T-helper 9 cell (primary cell): ENCODE measurements at places on chromosomes 1 and 21.

DNA sequence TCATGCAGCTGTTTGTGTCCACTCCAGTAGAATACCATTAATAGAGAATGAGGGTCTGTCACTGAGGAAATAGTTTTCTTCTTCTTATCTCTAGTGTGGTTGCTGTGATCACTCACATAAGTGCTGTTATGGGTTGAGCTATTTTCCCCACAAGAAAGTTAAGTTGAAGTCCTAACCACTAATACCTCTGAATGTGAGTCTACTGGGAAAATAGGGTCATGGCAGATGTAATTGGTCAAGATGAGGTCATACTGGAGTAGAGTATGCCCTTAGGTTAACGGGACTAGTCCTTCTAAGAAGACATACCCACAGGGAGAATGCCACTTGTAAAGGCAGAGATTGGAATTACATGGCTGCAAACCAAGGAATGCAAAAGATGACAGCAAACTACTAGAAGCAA lies 70.5 kb upstream of the COL24A1 start:
- DNase-seq: no peak

DNA sequence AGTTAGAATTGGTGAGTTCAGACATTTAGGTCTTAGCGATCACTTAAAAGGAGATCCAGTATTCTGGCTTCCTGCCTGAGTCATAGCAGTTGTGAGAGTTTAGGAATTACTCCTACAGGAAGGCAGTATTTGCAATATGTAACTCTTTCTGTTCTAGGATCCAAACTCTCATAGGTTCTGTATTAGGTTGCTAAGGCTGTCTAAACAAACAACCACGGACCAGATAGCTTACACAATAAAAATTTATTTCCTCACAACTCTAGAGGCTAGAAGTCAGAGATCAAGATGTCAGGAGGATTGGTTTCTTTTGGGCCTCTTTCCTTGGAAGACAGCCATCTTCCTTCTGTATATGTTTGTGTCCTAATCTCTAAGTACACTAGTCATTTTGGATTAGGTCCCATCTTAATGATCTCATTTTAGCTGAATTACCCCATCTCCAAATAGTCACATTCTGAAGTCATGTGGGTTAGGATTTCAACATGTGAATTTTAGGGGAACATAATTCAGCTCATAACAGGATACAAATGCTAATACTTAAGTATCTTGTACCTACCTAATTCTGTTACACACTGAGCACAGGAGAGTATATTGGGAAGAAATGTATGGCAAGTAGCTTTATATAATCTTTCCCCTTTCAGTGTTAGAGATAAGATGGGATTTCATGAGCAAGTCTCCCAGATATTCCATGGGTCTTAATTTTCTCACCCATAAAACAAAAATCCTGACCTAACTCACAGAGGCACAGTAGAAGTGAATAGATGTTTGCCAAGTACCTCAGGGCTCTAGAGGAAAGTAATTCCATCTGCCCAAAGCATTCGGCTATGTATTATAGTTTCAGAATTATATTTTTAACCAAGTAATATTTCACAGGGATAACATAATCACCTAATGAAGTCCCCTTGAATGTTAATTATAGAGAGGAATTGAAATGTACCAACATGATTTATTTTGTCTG lies 144.4 kb downstream of the PTBP2 start:
- no peak for DNase-seq

DNA sequence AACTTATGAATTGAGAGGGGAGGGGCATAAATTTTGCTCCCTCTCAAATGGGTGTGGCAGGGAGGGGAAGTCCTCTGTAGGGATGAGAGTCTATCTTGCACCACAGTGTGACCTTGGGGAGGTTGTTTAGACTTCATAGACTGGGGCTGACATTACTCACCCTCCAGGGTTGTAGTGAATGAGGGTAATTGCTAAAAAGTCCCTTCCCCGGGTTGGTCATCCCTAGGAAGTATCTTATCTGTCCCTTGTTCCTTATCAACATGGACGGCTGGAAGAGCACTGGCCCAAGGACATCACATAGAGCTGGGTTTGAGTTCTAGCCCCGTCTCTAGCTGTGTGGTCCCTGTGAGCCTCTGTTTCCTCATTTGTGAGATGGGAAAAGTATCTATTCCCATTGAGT lies 52.4 kb upstream of the SLC2A1 start:
- DNase-seq: no peak

DNA sequence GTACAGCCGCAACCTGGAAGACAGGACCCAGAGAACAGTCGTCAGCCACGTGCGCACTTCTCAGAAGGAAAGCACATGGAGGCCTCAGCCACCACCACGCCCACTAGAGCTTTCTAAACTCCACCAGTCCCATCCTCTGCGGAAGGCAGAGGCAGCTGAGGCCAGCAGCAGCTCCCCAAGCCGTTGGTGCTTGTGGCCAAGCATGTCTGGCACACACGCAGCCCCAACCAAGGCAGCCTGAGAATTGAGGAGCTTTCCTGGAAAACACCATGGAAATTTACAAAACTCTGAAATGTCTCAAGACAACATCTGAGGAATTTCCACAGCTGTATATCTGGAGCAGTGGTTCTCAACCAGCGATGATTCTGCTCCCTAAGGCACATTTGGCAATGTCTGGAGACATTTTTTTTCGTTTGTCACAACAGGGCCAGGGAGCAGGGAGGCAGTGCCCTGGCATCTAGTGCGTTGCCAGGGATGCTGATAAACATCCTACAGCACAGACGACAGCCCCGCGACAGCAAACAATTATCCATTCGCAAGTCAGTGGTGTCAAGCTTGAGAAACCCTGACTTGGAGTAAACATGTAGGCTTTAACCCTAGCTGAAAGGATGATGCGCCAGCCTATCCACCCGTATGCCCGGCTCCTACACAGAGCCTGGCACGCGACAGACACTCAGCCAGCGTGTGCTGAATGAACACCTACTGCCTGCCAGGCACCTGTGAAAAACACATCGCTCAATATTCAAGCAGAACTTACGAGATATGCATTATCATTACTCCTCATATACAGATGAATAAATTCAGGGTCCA lies 24.7 kb downstream of the NPHP4 start:
- DNase-seq: no peak

- DNase-seq: no peak
Observed at GRCh38 chr1:15656464-15656863, 27.7 kb upstream of the PLEKHM2 start.
